ENCODE measurements at places on chromosomes 7 and 10.

GRCh38 chr10:102691285-102692066 is 22.7 kb downstream of the ARL3 start:
- DNase-seq, result no peak

- no peak for DNase-seq
Measured at GRCh38 chr10:59934701-59935100, 28.3 kb upstream of the CCDC6 start.

DNA sequence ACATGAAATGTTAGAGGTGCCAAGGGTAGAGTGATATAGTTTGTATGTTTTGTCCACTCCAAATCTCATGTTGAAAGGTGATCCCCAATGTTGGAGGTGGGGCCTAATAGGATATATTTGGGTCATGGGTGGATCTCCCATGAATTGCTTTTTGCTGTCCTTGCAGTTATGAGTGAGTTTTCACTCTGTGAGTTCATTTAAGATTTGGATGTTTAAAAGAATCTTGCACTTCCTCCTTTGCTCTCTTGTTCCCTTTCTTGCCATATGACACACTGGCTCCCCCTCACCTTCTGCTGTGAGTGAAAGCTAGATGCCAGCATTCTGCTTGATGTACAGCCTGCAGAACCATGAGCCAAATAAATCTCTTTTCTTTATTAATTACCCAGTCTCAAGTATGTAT is 269.2 kb downstream of the ZWINT start:
- no peak for DNase-seq

DNA sequence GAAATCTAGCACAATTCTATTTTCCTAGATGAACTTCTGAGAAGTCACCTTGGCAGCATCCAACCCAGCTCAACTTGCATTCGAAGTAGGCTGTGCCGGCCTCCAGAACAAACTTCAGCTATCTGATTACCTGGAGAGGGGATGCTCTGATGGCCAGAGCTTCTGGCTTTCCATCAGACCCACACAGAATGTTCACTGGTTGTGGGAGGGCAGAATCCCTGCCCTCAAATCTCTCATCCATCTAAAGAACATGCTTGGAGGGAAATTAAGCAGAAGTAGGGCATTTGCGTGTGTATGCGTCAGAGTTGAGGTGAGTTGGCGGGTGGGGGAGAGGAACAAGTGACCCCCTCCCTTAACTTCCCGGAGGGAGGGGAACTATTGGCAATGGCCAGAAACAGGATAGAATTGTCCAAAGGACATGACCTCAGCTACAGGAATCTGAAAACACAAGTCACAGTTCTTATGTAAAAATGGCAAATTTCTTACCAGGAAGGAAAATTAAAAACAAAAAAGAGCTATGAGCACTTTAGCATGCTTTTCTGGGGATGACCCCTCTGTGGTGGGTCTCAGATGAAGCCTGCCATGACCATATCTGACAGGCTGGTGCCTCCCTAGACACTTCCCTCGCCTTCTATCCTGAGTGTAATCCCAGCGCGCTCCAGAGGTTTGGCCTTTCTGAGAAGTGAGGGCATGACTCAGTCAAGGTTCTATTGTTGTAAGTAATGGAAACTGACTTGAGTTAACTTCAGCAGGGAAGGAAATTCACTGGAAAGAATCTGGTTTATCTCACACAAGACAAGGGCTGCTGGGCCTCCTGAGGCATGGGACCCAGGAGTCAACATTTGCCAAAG is 278.8 kb downstream of the RPS24 start:
- no peak for DNase-seq

GRCh38 chr7:123425246-123425645 is 109.1 kb downstream of the IQUB start:
- no peak for DNase-seq

DNA sequence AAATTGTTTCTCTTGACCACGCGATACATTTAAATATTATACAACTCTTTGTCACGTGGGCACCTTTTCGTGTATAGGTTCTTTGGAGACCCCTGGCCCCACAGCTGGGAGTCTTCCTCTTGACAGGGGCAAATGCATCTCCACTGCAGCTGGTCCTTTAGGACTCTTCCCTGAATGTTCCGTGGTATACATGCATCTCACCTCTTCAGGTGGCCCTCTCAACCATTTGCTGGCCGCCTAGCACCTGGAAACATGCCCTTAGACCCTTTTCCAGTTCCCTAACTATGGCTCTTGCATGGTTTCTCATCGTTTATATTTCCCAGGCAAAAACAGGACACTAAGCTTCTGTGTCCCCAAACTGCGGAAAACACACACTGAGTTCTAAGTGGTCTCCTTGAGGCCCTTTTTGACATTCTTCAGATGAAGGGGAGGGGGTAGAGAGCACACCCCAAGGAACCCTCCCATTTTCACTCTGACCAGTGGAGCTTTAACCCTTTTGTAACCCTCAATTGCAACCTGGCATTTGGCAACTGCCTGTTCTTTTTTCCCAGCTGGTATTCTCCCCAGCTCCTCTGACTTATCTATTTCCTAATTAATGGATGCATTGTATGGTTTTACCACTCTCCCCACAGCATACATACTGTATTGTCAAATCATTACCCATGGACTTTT is 20.6 kb downstream of the HNRNPA2B1 start:
- DNase-seq, result no peak

DNA sequence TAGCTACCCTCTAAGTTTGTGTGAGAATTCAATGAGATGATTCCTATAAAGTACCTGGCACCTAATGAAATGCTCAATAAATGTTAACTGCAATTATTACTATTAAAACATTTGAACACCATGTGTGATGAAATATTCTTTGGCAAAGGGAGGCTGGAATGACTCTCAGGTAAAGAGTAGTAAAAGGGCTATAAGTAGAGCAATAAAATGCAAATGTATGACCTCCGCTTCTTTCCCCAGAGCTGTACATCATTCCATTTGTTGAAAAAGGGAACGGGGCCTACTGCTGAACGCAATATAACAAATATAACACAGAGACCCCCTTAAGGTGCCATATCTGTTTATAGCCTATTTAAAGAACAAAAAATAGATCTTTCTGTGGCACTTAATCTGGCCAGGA is 27.8 kb downstream of the CELF2 start:
- DNase-seq, result no peak

GRCh38 chr7:121797657-121798452 is 75.1 kb upstream of the PTPRZ1 start:
- DNase-seq, result no peak

DNA sequence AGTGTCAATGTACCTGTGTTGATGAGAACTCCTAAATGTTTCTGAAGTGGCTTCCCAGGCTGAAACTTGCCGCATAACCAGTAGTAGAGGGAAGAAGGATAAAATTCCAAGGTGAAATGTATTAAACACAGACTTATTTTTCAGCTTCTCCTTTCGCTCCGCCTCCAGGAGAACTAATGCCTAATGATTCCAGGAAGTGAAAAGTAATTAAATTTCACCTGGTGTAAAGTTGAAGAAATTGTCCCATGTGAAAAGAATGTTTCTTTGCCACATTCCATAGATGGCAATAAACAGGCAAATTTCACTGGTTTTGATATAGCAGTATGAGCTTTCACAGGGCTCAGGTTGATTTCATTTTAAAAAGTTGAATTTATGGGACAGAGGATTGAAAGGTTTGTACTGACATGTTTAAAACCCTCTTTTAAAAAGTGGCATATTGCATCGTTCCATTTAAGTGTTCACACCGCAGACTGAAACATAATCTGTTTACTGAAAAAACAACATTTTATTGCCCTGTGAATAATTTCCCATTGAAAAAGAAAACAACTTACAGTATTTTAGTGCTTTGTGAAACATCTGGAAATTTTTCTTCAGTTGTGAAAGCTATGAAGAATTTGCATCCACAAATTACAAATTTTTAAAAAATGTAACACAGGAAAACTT is 453.4 kb upstream of the NFE2L3 start:
- no peak for DNase-seq

DNA sequence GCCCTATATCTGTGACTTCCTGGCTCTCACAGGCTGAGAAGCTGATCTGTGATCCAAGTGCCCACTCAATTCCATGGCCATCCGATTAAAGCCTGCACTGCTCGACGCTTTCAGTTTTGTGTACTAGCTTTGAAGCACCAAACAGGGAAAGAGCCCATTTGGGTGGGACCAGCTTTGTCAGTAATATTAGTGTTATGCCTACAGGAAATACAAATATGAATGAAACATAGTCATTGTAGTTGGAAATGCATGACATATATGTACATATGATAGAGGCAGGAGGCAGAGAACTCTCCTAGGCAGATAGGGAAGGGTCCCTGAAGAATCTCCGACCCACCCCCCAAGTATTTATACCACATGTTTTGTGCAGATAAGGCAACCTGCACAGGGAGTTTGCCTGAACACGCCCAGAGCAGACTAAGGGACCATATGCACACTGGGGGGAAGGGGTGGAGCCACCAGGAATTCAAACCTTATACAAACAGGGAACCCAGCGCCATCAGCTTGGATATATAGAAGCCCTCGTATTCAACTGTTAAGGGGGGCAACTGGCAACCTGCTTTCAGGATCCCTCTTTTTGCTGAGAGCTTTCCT is 653.2 kb downstream of the PARD3 start:
- DNase-seq, result no peak

GRCh38 chr7:21526007-21526406 is 16.8 kb upstream of the DNAH11 start:
- DNase-seq, result no peak

- no peak for DNase-seq
Measured at GRCh38 chr10:11754620-11755019, 12.4 kb downstream of the ECHDC3 start.

DNA sequence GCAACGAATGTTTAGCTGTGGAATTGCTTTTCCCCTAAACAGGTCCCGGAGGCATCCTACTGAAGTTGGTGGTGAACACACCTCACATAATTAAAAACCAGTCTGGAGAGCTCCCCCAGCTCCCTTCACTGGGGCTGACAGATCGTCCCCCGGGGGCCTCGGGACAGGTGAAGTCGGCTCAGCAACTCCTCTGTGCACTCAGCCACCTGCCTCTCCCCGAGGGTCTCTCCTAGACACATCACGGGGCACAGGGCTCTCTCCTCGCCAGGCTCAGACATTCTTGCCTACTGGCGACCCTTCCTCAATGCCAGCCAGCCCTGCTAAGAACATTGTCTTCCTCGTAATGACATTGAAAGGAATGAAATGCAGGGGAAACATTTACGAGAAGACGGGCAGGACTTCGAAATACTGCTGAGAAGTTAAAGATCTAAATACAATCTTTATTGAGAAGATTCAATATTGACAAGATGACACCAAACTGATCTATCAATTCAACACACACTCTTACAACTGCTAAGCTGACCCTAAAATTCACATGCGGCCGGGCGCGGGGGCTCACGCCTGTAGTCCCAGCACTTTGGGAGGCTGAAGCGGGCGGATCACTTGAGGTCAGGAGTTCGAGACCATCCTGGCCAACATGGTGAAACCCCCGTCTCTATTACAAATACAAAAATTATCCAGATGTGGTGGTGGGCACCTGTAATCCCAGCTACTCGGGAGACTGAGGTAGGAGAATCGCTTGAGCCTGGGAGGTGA is 88.1 kb upstream of the DNAAF5 start:
- peak; percentile 27 for DNase-seq

GRCh38 chr7:24978843-24979469 is 1.0 kb downstream of the OSBPL3 start:
- DNase-seq, result no peak

DNA sequence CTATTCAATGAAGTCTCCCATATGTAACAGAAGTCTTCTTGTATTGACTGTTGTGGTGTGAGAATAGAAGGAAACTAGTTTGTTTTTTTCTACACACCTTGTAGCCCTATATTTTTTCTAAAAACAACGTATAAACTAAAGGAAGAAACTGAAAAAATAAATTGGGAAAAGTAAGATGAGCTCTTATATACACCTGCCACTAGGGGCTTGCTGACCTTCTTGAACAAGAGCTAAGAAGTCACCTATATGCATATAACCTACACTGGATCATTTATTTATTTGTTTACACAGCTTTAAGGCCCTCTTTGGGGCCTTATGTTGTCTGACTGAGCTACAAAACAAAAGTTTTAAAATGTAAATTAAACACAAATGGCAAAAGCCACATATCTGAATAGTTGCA is 383.0 kb downstream of the HPSE2 start:
- DNase-seq, result no peak

DNA sequence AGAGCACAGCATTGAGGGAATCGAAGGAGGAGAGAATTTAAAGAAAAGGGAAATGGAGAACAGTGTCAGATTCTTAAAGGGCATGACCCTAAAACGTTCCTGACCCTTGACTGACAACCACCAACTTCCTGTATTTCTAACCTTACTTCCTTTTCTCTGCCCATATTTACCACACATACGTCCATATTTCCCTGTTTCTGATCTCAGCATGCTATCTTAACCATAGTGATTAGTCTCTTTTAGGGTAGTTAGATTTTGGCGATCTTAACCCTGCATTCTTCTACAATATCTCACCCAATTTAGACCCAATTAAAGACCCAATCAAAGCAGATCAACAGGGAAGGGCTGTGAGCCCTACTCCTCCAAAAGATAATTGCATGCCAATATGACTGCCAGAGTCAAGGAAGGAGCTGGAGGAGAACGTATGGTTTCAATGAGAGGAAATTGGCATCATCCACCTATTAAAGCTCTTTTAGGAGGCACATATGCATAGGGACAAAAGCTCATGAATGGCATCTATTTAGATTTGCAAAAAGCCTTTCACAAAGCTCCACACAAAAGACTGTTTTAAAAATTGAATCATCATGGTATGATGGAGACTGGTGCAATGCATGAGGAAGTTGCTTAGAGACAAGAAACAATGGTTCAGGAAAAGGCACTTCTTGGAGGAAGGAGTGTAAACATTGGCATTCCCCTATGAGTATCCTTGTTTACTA is 49.0 kb upstream of the ARHGAP12 start:
- DNase-seq, result no peak

- no peak for DNase-seq
Measured at GRCh38 chr10:85045046-85045445, 716.7 kb downstream of the CCSER2 start.

DNA sequence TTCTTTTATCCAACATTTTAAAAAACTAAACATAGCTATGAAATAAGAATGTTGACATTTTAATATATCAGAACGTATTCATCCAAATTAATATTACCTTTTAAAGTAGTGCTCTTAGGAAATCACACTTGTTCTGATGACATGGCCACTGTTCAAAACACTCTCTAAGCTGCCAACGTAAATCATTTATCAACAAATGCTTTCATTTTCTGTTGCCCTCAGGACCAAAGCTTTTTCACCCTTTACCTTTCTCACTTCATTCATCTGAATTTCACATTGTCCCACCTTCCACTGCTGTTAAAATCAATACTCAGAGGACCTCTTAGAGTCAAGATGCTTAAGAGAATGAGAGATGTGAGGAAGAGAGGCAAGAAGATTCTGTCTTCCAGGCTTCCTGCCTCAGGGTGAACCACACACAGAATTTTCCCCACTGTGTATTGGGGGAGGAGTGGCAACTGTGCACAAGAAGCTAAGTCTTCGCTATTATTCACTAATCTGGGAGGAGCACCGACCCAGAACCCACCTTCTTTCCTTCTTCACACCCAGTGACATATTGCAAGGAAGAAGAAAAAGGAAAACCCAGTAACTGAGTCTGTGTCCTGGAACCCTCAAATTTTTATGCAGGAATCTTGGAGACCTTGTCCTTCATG is 21.0 kb downstream of the HIBADH start:
- no peak for DNase-seq

- no peak for DNase-seq
Measured at GRCh38 chr10:14698111-14698828, 76.4 kb downstream of the FAM107B start.

All from activated CD4-positive, CD25-positive, alpha-beta regulatory T cell treated with anti-CD3 and anti-CD28 coated beads, Interleukin-2, amount 50 U/mL, for 72 hours (primary cell).